Glutamatergic neuron (in vitro differentiated cells): ENCODE measurements at places on chromosomes 3 and 15.

DNA sequence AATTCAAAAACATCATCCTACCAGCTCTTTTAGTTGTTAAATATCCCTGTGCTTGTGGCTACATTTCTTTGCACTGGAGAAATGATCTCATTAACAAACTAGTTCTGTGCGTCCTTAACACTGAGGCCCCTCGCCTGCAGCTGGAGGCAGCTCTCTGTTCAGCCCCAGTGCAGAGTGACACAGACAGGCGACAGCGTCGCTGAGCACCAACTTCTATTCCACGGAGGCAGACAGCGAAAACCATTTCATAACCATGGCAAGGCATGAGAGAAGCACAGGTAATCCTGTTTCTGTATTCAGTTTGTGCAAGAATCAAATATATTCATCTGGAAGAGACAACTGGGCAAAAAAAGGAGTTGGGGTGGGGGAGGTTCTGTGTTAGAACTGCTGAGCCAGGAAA lies 530.7 kb downstream of the ZIC1 start:
- DNase-seq: peak; percentile 29

GRCh38 chr3:160830796-160831195 lies 74.8 kb downstream of the PPM1L start:
- no peak for DNase-seq

- no peak for DNase-seq
These were observed 330.9 kb upstream of the C2CD4B start for GRCh38 chr15:62495670-62496614.

DNA sequence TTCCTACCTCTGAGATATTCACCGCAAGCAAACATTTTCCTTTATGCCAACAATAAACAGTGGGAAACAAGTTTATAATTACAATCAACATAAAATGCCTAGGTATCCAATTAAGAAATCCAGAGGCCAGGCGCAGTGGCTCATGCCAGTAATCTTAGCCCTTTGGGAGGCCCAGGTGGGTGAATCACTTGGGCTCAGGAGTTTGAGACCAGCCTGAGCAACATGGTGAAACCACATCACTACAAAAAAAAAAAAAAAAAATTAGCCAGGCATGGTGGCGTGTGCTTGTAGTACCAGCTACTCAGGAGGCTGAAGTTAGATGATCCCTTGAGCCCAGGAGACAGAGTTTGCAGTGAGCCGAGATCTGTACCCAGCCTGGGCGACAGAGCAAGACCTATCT lies 17.3 kb downstream of the TBC1D2B start:
- DNase-seq: no peak

- DNase-seq: no peak
These were observed 151.7 kb downstream of the ATG7 start for GRCh38 chr3:11423868-11424267.

DNA sequence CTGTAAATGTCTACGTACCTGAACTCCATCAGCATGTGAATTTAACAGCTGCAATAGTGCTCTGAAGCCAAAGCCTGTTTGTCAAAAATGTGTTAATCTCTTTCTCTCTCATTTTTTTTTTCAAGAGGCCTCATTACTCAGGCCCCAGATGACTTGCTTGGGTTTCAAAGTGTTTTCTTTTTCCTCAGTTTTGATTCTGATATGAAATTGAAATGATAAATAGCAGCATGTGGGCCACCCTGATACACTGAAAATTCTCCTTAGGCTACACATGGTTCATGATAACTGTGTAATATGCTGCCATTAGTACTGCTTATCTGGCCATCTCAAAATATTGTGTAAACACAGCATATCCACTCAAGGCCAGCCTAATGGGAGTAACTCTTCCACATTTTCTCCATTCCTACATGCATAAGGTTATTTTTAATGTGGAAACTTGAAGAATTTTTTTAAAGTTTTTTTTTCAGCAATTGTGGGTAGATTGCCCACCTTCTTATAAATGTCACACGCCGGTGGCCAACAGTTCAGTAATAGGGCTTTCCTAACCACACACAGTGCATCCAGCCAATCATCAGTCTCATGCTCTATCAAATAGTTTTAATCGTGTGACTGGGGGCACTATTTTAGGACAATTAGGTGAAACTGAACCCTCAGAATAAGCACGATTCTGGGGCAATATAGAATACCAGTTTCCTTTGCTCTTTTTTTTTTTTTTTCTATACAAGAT lies 13.1 kb upstream of the DENND4A start:
- DNase-seq: no peak

- no peak for DNase-seq
These were observed 21.8 kb downstream of the P2RY12 start for GRCh38 chr3:151362751-151363174.

DNA sequence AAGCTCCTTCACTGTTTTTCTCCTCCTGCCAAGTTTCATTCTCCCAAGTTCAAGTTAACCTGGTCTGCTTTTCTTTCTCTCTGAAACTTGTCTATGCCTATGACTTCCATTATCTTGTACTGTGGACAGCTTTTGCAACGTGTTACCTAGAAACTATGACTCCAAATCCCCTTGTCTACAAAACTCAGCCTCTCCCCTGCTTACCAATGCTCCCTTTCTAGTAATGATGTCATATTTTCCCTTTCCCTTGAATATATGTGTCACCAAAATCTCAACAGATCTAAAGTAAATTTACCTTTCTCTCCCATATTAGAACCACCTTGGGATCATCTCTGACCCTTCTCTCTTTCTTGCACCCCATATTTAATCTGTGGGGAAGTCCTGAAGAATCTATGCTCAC lies 10.5 kb upstream of the ABHD2 start:
- no peak for DNase-seq

- peak; percentile 99 for DNase-seq
These were observed at the start of gene DYNC1LI1 for GRCh38 chr3:32570421-32571191. TSS of gene DYNC1LI1 (minus strand) at chr3:32570858. CDS start at chr3:32570770, 88 bp downstream.

DNA sequence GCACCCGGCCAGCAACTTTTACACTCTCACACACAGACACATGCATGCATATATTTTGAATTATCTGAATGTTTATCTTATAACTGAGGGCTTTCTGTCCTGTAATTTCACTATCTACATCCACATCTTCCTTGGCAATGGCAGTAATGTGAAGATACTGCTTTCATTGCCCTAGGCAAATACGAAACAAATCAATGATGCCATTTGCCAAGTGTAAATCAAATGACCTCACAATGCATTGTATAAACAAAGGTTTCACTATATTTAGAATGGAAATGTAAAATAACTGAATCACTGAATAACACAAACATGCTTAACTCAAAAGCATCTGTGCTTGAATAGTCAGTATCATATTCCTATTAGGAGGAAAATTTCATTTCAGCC lies 455.6 kb downstream of the TBL1XR1 start:
- no peak for DNase-seq

- peak; percentile 7 for DNase-seq
These were observed 64.6 kb downstream of the TLE3 start for GRCh38 chr15:70033109-70033508.

DNA sequence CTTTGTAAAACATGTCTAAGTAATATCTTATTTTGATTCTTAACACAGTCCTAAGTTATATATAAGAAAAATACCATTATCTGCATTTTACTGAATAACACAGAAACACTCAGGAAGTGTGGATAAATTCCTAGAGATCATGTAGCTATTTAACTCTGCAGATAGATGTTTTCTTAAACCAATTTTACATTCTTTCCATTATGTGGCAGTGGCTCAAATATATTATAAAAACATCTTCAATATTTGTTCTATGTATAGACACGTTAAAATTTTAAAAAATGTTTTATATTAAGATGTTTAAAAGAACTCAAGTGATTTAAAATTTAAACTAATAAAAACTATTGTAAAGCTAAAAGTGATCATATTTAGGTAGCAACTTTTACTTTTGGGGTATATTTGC lies 683.8 kb downstream of the DIPK2A start:
- DNase-seq: no peak

DNA sequence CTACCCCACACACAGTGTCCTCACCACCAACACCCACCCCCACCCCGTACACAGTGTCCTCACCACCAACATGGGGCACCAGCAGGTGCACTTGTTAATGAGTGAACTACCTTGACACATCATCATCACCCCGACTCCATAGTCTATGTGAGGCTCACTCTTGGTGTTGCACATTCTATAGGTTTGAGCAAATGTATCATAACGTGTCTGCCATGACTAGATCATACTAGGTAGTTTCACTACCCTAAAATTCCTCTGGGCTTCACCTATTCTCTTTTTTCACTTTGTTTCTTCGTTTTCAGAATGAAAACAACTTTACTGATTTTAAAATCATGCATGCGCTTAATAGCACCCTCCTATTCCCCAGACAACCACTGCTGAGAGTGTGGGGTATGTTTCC lies 102.6 kb upstream of the SLC6A6 start:
- DNase-seq: no peak

DNA sequence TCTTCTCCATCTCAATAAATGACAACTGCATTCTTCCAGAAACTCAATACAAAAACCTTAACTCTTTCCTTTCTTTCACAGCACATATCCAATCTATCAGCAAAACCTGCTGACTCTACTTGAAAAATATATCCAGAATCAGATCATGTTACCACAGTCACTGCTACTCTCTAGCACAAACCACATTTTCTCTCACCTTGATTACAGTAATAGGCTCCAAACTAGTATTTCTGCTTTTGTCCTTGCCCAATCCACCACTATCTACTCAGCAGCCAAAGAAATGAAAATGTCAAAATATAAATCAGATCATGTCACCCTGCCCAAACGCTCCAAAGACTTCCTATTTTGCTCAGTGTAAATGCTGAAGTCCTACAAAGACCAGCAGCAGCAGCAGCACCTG lies 15.2 kb downstream of the TMCC1 start:
- DNase-seq: no peak

- DNase-seq: no peak
These were observed 19.5 kb downstream of the MRAS start for GRCh38 chr3:138367911-138368310.

- no peak for DNase-seq
These were observed 133.5 kb downstream of the C3orf38 start for GRCh38 chr3:88283242-88283592.

GRCh38 chr3:34102288-34102687 lies 303.9 kb downstream of the PDCD6IP start:
- DNase-seq: no peak

DNA sequence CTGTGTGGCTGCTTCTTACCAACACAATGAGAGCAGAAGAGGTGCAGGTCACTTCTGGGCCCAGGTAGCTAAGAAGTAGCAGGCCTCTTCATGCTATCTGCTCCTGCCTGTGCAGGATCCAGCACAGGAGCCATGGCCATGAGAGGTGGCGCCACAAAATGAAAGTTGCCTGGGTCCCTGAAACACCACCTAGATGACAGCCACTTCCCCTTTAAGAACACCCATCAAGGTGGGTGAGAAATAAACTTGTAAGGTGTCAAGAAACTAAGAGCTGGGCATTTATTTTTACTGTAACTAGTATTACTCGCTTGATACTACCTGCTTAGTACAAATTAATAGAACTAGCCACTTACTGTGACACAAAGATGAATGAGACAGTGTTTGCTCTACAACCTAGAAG lies 484.6 kb upstream of the TBL1XR1 start:
- DNase-seq: no peak

DNA sequence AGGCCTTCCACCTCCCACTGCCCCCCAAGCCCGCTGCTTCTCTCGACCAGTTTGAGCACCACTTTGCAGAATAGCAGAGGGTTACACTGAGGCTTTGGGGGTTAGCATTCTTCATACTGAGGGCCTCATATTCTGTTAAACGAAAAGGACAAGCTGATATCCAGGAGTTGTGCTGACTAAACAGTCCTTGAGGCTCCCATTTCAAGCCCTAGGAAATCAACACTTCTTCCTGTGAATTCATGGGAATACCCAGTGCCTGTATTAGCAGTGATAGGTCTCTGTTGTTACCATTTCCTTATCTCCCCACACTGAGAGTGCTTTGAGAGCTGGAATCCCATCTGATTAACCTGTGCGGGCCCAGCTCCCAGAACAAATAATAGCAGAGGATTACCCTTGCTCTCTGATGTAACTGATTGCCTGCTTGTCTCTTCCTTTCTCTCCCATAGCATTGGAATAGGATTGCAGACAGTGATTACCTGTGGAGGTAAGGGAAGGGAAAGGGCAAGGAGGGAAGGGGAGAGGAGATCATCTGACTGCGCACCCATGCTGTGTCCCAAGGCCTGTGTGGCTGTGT lies 930 bp downstream of the FBXW12 start:
- DNase-seq: no peak

DNA sequence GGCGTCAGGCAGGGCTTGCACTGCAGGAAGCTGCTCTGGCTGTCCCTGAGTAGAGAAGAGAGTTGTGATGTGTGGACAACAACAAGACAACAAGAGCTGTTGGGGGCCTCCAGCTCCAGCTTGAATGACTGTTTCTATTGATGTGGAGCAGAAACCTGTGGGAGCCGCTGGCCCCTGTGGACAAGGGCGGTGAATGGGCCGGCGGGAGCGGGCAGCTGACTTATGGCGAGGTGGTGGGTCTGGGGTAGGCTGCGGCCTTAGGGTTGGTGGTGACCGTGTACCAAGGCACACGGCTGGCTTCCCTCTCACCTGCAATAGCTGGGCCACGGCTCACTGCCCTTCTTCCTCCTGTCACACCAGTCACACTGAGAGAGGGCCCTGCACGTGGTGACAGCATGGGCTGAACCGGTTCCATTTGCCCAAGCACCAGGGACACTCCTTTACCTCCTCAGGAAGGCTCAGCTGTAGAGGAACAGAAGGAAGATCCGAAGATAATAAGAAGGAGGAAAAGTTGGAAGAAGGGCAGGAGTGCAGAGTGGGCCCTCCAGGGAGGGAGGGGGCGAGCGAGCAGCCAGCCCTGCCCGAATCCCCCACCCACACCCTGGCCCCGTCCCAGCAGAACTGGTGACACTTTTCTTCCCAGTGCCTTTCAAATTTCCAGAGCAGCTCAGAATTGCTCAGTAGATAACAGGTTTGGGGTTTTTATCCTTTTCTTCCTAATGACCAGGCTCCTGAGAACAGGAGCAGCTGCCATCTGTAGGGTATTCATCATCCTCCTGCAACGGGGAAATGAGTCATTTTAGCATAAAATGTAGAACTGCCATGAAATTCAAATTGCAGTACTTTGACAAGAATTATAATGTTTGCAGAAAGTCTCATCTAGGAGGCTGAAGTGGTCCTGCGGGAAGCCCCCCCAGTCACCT lies 136.9 kb downstream of the TJP1 start:
- no peak for DNase-seq
